ENCODE measurements at places on chromosomes 3 and 15. TPM values are rescaled to one million over a fixed set of nuclear protein-coding genes. Genes with fewer than 3 reads are reported as not detected.

Gene TGM5
- total RNA-seq, result not detected

Gene MINAR1
- total RNA-seq, result 2.5 TPM

DNA sequence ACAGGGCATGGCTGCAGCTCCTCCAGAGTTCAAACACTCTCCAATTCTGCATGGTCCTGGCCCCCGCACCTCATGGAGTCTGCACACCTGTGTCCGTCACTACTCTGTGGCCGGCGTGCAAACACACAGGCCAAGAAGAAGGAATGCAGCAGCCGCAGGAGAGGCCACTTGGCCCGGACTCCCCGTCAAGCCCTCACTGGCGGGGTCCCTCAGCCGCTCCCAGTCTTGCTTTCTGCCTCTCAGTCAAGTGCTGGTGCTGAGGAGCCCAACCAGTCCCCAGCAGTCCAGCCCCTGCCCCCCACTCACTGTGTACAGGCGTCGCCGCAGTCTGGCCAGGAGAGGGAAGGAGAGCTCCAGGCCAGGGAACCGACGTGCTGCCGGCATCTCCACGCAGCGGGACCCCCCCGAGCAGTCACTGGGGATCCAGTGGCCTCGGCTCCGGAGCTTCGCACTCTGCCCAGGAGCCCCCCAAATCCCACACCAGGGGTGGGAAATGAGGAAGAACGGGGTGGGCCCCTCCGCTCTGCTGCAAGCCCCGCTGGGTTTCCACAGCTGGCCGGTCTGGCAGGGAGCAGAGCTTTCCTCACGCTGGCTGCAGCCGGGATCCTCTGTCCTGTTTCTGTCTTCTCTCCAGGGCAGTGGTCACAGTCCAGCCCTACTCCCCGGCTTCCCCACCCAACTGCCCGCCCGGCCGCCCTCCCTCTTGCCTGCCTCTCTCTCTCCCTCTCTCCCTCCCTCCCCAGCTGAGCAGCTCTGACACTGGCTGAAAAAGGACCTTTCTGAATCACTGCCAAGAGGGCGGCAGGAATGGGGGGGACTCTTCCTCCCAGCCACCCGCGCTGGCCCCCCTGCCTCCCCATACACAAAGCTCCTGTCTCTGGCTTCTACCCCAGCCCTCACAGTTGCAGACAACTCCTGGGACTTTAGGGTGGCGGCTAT is 16.0 kb downstream of the TNK2 start:
- DNase-seq, result peak; percentile 96

- DNase-seq, result peak; percentile 77
These were observed 620 bp upstream of the ANP32A start for GRCh38 chr15:68821190-68821840.

DNA sequence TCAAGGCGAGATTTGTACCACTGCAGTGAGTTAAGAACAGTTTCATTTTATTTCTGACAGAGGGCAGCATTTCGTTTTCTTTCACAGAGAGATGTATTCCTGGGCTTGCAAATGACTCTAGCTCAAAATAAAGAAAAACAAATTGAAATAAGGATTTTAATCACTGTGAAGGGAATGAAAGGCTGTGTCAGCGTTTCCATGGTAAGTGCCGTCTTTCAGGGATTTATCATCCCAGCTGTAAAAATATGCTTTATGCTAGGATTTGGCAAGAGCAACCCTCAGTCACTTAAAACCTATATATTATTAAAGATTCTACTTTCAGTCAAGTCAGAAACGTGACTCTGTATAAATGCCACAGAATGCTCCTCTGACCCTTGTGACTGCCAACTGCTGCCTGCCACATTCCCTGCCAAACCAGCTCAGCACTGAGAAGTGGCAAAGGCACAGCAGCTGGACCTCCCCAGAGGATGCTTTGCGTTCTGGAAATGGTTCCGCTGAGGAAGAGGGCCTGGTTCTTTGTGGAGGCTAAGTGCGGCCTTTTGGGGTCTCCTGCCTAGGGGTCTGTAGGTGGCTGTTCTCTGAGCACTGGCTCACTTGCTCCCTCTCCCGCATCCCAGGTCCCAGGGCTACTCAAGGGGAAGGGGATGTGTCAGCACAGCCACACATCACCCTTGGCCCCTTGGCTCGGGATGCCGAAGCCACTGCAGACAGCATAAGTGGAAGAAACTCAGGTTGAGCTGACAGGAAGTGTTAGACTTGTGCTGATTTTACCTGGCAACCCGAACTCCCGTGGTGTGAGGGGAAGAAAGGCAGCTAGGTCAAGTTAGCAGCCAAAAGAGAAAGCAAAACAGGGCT is 56.6 kb upstream of the POMGNT2 start:
- DNase-seq, result peak; percentile 77

Gene TLR9
- not detected for total RNA-seq

Gene CHRM5
- under 0.01 TPM for total RNA-seq

DNA sequence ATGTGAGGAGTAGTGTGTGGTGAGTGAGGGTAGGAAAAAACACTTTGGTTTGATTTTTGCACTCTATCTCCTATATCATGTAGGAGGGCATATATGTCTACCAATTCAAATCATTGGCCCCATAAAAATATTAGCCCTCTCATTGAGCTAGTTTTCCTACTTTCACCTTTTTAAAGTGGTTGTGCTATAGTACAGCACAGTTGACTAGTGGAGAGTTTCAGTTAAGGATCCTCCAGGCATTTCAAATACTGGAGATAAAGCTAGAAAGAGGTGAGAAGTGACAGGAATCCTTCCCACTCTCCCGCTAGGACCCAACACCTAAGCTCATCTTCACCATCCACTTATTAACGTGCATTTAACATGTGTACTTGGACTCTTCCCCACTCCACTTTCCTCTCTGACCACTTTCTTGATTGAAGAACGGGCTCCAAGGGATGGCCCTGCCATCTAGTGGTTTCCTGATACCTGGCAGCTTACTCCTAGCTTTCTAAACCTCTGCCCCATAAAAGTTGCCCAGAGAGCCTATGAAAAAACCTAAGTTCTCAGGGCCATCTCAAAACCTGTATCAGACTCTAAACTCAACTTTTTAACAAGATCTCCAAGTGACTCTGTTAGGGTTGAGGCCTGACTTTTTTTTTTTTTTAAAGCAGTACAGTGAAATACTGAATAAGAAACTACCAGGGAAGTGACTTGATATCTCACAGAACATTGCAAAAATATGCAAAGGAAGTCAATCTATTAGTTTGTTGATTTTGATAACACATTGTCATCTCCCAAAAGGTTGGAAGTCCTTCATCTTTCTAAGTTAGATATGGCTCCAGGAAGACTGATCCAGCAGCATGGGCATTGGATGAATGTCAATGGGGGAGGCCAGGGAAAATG is 17.9 kb downstream of the IL12A start:
- peak; percentile 79 for DNase-seq

DNA sequence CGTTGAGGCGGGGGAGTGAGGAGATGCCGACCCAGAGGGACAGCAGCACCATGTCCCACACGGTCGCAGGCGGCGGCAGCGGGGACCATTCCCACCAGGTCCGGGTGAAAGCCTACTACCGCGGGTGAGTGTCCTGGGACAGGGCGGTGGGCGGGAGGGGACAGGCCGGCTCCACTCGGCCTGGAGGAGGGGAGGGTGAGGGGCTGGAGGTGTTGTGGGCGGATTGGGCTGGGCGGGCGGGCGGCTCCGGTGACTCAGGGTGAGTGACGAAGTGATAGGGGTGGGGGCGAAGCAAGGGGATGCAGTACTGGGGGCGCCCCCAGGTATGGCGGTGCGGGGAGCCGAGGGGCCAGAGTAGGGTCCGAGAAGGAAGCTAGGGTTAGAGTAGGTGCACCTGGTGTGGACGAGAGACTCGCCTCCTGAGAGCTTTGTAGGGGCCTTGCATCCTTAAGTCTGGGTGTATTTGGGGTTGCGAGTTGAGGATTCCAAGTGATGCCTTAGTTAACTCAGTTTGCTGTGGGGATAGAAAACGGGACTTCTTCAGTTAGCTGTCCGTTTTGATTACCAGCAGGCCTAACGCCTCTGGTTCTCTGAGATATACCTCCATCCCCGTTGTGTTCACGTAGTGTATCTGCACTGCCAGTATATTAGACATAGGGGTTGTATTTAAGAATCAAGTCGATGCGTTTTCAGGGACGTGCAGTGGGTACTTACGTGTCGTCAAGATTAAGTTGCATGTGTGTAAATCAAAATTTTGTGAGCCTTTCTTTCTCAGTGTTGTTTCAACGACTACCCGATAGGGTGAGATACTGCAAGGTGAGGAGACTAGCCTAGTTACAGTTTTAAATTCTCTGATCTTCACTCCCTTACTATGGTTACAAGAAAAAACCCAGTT is 670 bp downstream of the PRKCI start:
- DNase-seq, result peak; percentile 85

DNA sequence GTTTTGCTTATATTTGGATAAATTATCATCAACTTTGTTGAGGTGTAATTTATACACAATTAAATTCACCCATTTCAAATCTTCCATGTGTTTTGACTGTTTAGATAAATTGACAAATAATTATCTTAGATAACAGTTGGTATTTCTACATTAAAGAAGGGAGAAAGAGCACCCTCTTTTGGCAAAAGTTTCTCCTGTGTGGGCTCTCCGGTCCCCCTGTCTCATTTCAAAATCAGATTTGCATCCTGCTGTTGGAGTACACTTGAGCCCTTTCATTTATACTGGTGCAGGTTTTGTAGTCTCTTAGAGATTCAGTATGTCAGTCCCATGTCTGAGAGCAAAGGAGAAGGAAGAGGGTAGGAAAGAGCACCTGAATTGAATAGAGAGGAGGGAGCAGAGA is 49.4 kb downstream of the NKIRAS1 start:
- DNase-seq, result no peak

GRCh38 chr3:53778153-53778552 is 68.1 kb downstream of the CHDH start:
- DNase-seq, result no peak

Gene APPL1
- total RNA-seq, result 63.9 TPM

Gene THSD4
- 15.6 TPM for total RNA-seq

- DNase-seq, result no peak
These were observed 107.7 kb upstream of the EIF1B start for GRCh38 chr3:40201770-40202169.

DNA sequence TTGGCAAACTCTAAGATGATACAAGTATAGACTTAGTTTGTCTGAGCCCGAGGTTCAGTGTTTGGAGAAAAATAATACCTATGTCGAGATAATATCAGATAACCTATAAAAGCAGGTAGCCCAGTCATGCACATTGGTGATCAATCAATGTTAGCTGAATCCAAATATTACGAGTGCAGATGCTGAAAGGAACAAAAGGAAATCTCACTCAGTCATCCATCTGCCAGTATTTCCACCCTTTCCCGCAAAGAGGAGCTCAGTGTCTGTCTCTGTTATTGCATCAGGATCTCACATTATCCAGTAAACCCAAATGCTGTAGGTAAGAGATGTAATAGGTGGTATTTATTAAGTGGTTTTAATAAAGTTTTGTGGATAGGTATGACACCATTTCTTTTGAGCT is 251.2 kb upstream of the CTDSPL start:
- no peak for DNase-seq

Gene GALNT15
- total RNA-seq, result 7.1 TPM

DNA sequence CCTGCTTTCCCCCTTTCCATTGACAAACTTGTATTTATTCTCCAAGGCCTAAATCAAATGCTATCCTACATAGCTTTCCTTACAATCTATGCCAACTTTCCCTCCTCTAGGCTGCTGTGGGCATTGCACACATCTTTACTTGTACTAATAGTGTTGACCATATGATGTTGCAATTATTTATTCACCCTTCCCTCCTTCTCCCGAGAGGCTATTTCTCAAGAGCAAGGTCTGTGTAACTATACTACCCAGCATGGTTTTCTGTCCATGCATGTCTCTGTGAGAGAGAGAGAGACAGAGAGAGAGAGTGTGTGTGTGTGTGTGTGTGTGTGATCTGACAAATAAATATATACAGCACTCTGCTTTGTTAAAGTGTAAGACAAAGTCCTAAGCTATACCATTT is 63.8 kb downstream of the GTPBP8 start:
- peak; percentile 79 for DNase-seq

- DNase-seq, result peak; percentile 87
These were observed 1.6 kb downstream of the AMOTL2 start for GRCh38 chr3:134372396-134373270.

Gene MAN2C1
- 123 TPM for total RNA-seq

DNA sequence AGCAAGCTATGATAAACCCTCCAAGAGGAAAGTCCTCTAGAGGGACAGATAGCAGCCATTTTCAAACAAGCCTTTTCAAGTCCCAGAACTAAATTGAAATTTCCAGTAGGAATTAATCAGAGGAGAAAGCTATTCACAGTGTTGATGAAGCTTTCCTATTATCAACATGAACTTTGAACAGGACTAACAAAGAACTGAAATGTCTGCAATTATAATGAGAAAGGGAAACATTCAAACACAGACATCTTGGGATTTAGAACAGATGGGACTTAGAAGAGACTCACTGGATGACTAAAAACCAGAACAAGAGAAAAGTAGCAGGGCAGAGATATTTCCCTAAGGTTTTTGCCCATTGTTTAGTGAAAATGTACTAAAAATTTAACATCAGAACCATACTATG is 622.1 kb upstream of the UBE2E2 start:
- DNase-seq, result no peak

- DNase-seq, result no peak
These were observed 12.8 kb upstream of the PPARG start for GRCh38 chr3:12275974-12276650.

GRCh38 chr3:108208831-108209230 is 13.4 kb downstream of the IFT57 start:
- DNase-seq, result no peak

DNA sequence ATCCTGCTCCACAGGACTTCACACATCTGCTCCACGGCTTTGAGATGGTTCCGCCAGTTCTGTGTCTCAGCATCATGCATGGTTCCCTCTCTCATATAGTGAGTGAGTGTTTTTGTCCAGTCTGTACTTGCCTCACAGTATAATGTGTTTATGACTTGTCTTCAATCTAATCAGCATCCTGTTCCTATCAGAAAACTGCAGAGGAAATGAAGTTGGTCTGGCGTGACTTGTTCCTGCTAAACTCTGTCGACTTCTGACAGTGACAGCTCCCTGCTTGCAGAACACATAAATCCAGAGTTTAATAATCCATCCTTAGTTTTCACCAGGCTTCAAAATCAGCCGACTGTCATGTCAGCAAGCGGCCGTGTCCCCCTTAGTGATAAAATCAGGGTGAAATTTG is 222.3 kb downstream of the SLCO3A1 start:
- DNase-seq, result no peak

GRCh38 chr3:189947948-189948723 is 172.6 kb downstream of the P3H2 start:
- no peak for DNase-seq
